Motor neuron (in vitro differentiated cells): ENCODE measurements at places on chromosomes 6 and 20.
A peak's percentile ranks its signal among the peaks of the same experiment; 100 is the strongest.

DNA sequence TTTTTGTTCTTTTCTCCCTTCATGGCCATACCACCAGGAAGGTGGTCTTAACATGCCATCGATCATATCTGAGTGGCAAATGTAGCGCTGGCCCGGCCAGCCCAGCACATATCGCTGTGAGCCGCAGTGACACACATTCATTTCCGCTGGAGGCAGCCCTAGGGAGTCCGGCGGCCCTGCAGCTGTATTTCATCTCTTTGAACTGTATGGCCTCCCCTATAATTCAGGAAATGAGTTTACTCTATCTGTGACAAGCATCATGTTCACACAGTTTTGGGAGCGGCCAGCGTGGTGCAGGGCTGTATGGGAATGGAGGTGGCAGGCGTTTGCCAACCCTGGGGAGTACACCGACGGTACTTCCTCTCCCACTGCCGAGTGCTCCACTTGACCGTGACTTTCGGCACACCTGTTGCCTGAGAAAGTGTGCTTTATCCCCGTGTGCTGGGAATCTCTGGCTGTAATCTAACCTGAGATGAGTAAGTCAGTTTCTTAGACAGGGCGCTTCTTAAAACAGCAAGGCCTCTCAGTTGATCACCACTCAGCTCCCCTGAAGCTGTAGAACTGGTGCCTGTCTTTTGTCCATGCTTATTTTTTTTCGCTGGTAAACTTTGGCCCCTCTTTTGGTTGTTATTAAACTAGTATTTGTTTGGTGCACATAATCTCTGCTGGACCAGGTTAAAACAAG, 257.1 kb upstream of the TAB2 start:
- peak; percentile 2 for ATAC-seq

GRCh38 chr6:42710316-42710715, 12.1 kb downstream of the PRPH2 start:
- peak; percentile 66 for ATAC-seq

- ATAC-seq: peak; percentile 84
Observed at GRCh38 chr6:149963462-149964307, at the start of gene ULBP1. Gene ULBP1, plus strand, starts transcription at chr6:149963943. Its CDS starts 107 bp downstream, at chr6:149964050.

- ATAC-seq: no peak
Observed at GRCh38 chr6:15266423-15266996, 20.6 kb downstream of the JARID2 start.

DNA sequence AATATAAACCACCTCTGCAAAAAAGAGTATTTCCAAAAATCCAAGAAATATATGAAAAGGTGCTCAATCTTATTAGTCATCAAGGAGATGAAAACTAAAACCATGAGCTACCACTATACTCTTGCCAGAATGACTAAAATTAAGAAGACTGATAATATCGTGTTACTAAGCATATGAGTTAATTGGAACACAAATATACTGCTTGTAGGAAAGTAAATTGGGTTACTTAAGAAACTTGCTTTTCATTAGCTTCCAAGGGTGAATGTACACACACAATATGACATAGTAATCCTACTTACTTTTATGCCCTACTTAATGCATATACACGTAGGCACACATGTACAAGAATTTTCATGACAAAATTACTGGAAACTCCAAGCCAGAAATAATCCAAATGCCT, 3.4 kb downstream of the THEMIS start:
- no peak for ATAC-seq

DNA sequence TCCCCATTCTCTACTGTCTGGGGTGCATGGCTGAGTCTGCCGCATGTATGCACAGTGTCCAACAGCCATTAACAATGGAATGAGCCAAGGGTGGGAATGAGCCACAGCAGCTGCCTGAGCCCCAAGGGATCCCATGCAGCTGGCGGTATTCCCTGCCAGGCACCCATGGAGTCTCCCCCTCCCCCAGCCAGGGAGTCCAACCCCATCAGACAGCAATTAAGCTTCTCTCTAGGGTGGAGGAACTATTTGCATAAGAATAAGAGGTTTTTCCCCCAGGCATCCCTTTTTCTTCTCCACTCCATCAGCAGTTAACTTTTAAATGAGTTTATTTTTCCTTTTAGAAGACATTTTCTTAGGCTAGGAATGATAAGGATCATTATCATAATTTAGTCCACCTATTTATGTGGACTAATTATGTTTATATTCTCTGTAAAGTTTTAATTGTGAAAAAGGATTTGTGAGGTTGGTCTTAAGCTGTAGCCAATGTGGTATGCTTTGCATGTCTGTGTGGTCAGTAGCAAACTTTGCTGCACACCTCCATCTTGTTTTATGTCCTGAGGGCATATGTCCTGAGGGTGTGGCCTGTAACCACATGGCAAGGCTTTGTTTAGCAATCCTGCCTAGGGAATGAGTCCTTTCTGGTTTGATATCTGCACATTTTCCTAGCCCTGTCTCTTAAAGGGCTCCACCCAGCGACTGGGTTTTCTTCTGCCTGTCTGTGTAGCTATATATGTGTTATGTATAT, 158.9 kb upstream of the OLIG3 start:
- peak; percentile 79 for ATAC-seq

DNA sequence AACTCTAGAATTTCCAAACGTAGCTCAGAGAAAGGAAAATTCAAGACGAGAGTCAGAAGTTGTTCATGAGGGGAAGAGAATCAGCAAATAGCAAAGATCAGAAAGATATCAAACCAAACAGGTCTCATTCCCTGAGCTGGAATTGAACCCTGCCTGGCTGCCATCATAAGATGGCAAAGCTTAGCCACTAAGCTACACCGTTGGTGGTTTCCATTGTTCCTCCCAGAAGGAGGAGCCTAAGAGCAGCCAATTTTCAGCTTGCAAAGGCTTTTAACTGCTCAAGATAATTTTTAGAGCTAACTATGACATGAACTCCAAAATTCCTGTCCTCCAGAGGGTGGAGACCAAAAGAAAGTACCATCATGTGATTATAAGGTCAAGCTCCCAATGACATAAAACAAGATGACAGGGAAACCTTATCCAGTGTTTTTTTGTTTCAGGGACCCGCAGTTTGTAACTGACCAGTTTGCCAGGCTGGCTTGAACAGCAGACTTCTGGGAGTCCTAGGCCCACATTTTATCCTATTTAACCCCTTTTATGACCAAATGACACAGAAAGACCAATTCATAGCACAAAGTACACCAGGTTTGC, 55.9 kb downstream of the COL11A2 start:
- ATAC-seq: no peak

DNA sequence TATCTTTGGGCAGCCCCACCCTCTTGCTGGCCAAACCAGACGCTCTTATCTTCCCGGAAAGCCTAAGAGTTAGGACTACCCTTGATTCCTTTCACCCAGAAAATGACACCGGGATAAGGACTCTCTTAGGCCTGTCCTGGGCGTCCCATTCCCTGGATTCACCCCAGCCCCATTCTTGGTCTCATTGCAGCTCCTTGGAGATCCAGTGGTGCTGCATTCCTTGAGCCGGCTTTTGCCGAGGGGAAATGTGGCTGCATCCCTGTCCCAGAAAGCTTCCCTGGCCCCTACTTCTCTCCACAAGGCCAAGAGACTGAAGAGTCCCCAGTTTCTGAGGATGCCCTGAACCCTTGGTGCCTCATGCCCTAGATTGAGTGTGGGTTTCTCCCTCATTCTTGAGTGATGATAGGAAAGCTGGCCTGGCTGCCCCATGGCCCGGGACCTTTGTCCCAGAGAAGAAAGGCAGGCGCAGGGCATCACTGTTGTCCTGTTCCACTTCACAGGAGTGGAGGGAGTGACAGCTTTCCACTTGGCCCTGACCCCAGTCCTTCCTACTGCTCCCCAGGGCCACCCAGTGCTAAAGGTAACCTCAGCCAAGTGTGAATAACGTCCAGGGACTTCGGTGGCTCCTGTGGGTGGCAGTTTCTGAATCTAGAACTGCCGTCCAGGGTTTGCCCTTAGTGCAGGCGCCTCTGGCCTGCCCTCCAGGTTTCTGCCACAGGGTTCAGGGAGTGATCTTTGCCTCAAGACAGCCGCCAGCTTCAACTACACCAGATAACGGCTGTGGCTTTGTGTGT, 42.7 kb upstream of the MYL9 start:
- ATAC-seq: no peak

DNA sequence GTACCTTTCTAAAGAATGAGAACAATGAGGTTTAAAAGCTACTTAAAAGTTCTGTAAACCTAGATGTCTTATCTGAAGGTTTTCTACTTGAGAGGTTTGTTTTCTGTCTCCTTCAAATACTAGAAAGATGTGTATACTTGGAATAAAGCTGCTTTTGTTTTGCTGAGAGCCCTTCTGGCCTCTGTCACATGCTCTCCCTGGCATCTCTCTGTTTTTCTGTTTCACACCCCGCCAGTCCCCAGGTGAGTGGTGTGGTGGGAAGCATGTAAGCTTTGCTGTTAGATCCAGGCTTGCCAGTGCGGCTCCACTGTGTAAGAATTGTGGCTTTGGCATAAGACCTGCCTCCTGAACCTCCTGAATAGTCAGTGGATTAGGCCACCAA, 56.8 kb downstream of the SNX9 start:
- no peak for ATAC-seq
